ENCODE measurements at places on chromosomes 7 and 10. TPM values are rescaled to one million over a fixed set of nuclear protein-coding genes. Genes with fewer than 3 reads are reported as not detected.

The PPIA gene
- polyA plus RNA-seq = 2,123 TPM

The NKX2-3 gene
- not detected for polyA plus RNA-seq

DNA sequence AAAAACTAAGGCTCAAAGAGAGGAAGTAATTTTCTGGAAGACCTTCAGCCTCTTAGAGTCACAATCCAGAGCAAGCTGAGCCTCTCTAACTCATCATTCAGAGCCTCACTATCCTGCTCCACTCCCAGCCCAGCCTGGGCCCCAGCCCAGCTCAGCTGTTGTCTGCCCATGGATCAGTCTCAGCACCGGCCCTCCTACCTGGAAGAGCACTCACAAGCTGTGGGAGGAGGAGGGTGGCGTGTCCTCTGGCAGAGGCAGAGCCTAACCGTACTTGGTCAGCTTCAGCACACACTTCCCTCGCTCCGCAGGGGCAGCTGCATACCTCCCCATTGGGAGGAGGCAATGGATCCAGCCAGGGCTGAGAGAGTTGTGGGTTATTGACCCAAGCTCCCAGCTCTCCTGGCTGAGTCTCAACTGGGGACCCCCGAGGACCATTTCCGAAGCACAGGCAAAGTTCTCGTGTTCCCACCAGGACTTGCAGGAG, 66.7 kb upstream of the GPR26 start:
- no peaks in the 10 kb centered on the region for H3K36me3 ChIP-seq
- H3K27me3 ChIP-seq = no peaks in the 10 kb centered on the region
- no peak overlapping the region for H3K27ac ChIP-seq
- no peak overlapping the region for H3K4me3 ChIP-seq
- no peak for DNase-seq
- no peaks in the 10 kb centered on the region for H3K4me1 ChIP-seq

- no peak overlapping the region for H3K27ac ChIP-seq
- H3K4me1 ChIP-seq = peaks cover 9% of the 10 kb centered on the region
- no peak for DNase-seq
- H3K36me3 ChIP-seq = no peaks in the 10 kb centered on the region
Measured at GRCh38 chr7:150940431-150941102, 37.6 kb downstream of the KCNH2 start.

The CAMK1D gene
- 6.0 TPM for polyA plus RNA-seq
